ENCODE measurements at places on chromosomes 3 and 15. TPM values are rescaled to one million over a fixed set of nuclear protein-coding genes. Genes with fewer than 3 reads are reported as not detected.

Gene SI
- total RNA-seq, result not detected

Gene IGDCC3
- total RNA-seq, result not detected

Gene ARGFX
- not detected for total RNA-seq

Gene SHC4
- 1.9 TPM for total RNA-seq

Gene SH3GL3
- 2.1 TPM for total RNA-seq

All from tracheal epithelial cell (primary cell).